ENCODE measurements at places on chromosomes 4 and X.
A peak's percentile ranks its signal among the peaks of the same experiment; 100 is the strongest.

- H3K4me3 ChIP-seq: no peak overlapping the region
- no peak overlapping the region for H3K27ac ChIP-seq
- H3K4me1 ChIP-seq: peaks cover 25% of the 10 kb centered on the region
- peaks cover 26% of the 10 kb centered on the region for H3K36me3 ChIP-seq
- DNase-seq: no peak
Observed at GRCh38 chr4:55409468-55410171, 13.9 kb downstream of the TMEM165 start.

DNA sequence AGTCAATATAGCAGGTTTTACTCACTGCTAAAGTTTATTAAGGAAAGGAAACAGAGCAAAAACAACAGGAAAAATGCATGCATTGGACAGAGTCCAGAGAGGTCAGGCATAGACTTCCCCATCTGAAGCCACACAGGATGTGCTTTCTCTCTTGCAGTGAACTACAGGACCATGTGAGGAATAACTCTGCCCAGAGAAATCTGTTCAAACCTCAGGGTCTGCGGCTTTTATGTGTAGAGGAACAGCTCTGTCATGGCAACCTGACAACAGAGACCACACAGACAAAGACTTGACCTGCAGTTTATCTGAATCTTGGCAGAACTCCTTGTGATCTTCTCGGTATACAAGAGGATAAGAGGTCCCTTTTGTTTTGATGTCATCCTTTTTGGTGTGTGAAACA is 46.3 kb upstream of the LONRF3 start:
- no peak for DNase-seq
- no peak overlapping the region for H3K27ac ChIP-seq
- no peaks in the 10 kb centered on the region for H3K4me1 ChIP-seq

DNA sequence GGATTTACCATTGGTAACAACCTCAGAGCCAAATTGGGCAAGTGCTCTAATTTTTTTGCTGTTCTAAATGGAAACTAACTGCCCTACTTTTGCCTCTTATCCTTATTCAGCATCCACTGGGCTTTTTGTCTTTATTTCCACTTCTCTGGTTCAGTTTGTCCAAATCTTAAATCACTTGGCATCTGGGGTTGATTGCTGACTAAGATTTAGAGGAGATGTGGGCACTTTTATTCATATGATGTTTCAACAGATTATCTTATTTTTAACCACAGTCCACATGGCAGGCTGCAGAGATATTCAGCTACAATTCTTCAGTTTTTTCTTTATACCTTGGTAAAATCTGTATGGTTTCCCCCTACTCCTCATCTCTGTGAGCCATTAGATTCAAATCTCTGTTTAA is 1161.4 kb upstream of the PCDH7 start:
- no peak overlapping the region for H3K4me3 ChIP-seq
- DNase-seq: no peak
- no peaks in the 10 kb centered on the region for H3K36me3 ChIP-seq

DNA sequence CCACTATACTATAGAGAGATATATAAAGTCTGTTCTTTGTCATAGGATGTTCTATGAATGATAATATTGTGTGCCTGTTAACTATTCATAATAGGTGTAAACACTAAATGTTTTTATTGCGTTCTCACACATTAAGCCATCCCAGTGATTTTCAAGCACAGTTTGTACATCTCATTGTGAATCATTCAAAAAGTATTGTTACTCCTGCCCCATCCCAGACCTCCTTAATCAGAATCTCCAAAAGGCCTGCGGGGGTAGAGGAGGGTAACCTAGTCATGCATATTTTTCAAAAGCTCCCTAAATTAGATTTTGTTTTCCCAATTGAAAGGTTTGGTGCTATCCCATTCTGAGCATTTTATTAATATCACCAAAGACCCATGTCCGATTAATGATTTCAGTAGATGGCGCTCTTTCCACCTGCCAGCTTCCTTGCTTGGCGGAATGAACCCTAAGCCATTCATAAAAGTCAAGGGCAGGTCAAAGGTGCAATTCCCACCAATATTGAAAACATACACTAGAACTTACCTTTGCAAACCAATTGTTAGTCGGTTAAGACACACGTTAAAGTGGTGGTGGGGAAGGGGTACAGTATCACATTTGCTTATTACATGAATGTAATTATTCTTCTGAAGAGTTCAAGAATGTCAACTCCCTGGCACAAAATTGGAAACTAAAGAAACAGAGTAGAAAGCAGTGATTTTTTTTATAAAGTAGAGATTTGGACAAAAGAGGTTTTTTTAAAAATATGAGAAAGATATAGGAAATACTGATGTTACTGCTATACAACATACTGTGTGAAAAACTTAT is 5.8 kb upstream of the TET2 start:
- H3K4me1 ChIP-seq: peaks cover 19% of the 10 kb centered on the region
- no peak overlapping the region for H3K27ac ChIP-seq
- peak; percentile 60 for DNase-seq
- no peak overlapping the region for H3K4me3 ChIP-seq

- DNase-seq: no peak
- H3K27me3 ChIP-seq: no peaks in the 10 kb centered on the region
- H3K4me3 ChIP-seq: no peak overlapping the region
- no peaks in the 10 kb centered on the region for H3K36me3 ChIP-seq
- H3K4me1 ChIP-seq: peaks cover 11% of the 10 kb centered on the region
Observed at GRCh38 chr4:100461807-100462605, 55.8 kb downstream of the EMCN start.

DNA sequence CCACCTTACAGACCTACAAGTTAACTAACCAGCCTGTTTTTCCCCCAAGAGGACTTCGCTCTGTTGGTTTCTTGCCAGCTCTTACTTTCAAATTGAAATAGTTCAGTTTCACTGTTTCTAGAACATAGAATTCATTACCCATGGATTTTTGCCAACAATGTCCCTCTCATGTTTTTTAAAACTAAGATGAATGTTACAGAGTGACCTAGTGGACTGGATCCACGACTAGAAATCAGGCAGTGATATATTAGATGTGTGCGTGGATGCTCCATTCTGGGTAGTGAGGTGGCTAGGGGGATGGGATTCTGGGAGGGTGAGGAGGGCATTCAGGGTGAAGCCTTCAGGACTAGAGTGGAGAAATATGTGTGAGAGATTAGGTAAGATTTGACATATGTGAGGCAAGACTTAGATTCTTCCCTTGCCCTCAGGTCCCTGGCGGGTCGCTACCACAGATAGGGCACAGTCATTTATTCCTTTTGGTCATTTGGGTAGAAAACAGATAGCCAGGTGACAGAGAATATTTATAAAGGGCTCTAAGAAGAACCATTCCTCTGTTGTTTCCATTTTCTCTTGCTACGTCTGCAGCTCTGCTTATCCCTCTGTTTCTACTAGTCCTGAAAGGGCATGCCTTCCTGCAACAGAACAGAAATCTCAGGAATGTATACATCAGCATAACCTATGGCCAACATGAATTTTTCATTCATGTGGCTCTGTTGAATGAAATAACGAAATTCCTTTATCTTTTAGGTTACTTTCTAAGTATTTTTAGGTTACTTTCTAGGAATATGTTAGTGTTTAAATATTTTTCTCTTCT is 15.4 kb upstream of the JADE1 start:
- no peaks in the 10 kb centered on the region for H3K36me3 ChIP-seq
- H3K27ac ChIP-seq: no peak overlapping the region
- H3K27me3 ChIP-seq: no peaks in the 10 kb centered on the region
- no peak overlapping the region for H3K4me3 ChIP-seq

Measured in activated naive CD4-positive, alpha-beta T cell treated with anti-CD3 and anti-CD28 coated beads, Interleukin-2, amount 10 ng/mL, durations not matched to agents 7 days and 5 days (primary cell).